Germinal center (tissue), 1 donor: ENCODE measurements at places on chromosomes 3 and 15.

GRCh38 chr3:177410730-177411129 is 213.4 kb upstream of the TBL1XR1 start:
- no peak for DNase-seq

- DNase-seq: no peak
These were observed 2.6 kb upstream of the MAP4 start for GRCh38 chr3:48018841-48019240.

- DNase-seq: no peak
These were observed 77.3 kb downstream of the LRTM1 start for GRCh38 chr3:54850484-54851018.

DNA sequence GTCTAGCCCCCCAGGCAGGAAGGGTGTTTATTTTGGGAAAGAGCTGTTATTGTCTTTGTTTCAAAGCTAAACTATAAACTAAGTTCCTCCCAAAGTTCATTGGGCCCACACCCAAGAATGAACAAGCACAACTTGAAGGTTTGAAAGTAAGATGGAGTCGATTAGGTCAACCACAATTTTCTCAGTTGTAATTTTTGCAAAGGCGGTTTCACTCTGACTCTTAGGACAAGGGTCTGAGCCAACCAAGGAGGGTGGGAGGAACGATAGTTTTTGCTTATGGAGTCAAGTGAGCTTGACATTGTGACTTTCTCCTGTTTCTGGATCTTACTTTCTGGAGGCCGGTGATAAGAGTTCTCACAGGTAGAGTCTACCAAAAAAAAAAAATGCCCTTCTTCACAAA is 5.8 kb upstream of the ZNF770 start:
- DNase-seq: no peak

DNA sequence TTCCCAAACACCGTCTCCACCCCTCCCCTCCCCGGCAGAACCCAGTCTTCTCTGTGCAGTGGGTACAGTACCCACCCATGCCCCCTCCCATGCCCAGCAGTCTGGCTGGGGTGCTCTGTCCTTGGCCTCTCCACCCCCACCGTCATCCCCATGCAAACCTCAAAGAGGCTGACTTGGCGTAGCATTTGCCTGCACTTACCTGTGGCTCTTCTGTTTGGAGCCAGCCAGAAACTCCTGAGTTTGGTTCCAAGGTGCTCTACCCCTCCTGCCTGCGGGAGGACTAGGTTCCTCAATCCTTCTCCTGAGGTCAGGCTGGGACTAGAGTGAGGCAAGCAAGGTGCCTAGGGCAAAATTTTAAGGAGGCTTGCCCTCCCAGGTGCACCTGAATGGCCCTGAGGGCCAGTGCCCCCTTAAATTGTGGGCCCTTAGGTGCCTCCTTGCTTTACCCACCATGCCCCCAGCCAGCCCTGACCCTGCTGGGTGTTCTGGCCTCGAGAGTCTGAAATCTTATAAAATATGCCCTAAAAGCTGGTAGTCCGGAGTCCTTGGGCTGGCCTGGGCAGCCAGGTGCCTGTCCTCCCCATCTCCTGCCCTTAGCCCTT is 47.1 kb upstream of the C15orf39 start:
- no peak for DNase-seq
